ENCODE measurements at places on chromosomes 16 and 17.

- DNase-seq = peak; percentile 75
These were observed 77.9 kb upstream of the SDK2 start for GRCh38 chr17:73722165-73722564.

GRCh38 chr17:38428112-38428642, at the start of gene ARHGAP23:
Gene ARHGAP23 (plus strand): TSS chr17:38428464. CDS start chr17:38428486, 22 bp downstream.
- no peak for DNase-seq

- no peak for DNase-seq
These were observed 75.0 kb upstream of the WSB1 start for GRCh38 chr17:27218719-27219488.

DNA sequence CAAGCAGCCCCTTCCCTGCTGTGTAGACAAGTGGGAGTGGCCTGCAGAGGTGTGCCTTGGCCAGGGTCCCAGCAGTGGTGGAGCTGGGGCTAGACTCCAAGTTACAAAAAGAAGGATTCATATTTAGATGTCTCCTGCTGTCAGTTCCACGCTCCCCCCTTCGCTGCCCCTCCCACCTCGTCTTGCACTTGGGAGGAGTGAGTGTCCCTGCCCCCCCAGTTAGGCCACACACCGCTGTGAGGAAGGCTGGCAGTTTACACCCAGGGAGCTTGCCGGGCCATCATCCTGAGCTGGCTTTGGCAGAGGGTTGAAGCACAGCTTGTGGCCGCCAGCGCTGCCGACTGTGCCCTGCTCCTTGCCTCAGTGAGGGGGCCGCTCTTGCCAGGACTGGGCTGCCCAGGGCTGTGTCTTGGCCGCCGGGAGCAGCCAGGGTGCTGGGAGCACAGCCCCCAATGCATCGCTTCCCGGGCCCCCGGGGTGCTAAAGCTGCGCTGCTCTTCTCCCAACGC, 44.3 kb downstream of the ELAC2 start:
- DNase-seq = no peak

- DNase-seq = no peak
These were observed 65.7 kb upstream of the LYRM9 start for GRCh38 chr17:27958708-27959381.

DNA sequence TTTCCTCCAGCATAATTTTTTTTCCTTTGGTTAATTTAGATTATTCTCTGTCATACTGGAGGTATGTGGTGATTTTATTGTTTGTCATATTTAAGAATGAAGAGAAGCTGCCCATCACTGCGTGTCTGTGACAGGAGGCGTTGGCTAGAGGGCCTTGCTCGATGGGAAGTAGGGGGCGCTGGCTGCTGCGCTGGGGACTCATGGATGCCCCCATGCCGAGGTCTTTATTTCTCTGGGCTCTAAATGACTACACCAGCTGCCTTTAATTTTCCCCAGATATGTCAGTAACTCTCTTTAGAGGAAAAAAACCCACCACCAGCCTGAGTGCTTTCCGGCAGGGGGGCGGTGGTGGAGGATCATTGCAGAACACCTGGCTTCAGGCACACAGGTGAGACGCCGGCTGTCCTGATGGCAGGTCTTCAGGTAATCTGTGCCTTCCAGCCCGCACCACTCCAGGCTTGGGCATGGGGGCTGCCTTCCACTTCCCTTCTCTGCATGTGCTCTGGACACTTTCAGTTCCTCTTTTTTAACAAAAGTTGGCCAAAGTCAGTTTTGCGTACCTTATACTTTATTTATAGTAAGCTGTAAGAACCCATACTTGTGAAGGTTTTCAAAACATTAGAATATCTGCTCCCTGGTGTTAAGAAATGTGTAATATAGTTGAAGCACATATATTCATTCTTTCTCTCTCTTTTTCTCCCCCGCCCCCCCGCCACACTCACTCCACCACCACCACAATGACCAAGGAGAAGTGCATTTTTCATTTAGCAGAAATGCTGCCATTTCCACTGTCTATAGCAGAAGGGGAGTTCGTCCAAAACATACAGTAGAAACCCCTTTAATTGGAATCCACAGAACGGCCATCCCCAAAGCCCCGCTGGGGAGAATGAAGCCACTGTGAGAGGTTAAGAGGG, 192.7 kb downstream of the RPTOR start:
- DNase-seq = no peak

GRCh38 chr16:588639-588888, 1.3 kb upstream of the RAB40C start:
- peak; percentile 37 for DNase-seq

DNA sequence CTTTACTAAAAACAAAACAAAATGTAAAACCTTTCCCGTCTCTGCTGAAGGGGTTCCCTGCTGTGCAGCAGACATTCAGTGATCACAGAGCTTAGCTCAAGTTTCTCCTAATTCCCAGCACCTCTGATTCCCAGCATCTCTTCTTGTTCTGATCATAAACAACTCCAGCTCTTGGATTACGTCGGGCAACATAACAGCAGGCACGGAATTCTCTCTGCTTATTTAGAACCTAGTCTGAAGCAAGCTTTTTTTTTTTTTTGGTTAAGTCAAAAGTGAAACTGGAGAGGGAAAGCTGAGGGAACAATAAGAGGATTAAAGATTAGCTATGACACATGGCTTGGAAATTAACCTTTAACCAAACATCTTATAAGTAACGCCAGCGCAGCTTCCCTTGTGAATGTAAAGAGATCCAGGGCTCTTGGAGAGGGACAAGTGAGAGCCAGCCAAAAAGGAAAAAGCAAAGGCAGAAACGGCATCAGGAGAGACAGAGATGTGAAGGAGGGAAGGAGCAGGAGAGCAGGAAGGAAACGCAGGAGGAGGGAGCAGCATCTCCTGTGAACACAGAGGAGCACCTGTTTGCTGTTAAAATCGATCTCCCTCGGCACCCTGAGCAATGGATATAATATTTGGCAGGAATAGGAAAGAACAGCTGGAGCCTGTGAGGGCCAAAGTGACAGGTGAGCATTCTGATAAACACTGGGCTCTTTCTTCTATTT, at the start of gene BCO1:
Gene BCO1, plus strand, starts transcription at position 394 of the 716 bp plus-strand sequence. Its CDS starts 220 bp downstream, at position 614.
- peak; percentile 12 for DNase-seq

DNA sequence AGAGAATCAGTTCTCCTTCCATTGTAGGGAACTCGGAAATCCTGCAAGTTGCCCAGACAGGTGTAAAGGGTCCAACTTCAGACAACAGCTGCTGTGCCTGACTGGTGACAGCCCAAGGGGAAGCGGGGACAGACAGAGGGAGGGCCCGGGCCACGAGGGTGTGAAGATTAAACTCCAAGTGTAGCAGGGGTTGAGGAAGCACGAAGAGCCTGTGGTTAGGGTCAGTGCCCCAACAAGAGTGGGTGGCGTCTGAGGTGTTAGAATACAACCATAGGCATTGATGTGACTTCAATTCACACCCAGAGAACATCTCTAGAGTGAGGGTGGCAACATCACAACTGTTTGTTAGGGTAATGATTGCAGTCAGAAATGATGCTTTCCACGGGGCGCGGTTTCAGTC, 39.1 kb downstream of the ASPA start:
- no peak for DNase-seq

GRCh38 chr17:50204431-50204830, 3.0 kb upstream of the COL1A1 start:
- DNase-seq = no peak

DNA sequence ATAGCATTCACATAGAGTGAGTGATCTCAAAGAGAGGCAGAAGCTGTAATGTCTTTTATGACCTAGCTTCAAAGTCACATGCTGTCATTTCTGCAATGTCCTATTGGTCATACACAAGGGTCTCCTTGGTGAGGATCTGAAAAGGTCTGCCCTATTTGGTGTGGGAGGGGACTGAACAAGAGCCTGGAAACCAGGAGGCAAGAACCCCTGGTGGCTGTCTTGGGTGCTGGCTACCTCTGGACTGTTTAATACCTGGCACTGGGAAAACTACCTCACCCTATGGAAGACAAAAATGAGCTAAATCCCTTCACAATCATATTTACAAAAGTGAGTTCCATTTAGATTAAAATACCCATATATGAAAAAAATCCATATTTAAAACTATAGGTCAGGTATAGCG, 9.0 kb downstream of the KCTD13 start:
- no peak for DNase-seq

- no peak for DNase-seq
These were observed 210.6 kb downstream of the MAP2K4 start for GRCh38 chr17:12231355-12231682.

DNA sequence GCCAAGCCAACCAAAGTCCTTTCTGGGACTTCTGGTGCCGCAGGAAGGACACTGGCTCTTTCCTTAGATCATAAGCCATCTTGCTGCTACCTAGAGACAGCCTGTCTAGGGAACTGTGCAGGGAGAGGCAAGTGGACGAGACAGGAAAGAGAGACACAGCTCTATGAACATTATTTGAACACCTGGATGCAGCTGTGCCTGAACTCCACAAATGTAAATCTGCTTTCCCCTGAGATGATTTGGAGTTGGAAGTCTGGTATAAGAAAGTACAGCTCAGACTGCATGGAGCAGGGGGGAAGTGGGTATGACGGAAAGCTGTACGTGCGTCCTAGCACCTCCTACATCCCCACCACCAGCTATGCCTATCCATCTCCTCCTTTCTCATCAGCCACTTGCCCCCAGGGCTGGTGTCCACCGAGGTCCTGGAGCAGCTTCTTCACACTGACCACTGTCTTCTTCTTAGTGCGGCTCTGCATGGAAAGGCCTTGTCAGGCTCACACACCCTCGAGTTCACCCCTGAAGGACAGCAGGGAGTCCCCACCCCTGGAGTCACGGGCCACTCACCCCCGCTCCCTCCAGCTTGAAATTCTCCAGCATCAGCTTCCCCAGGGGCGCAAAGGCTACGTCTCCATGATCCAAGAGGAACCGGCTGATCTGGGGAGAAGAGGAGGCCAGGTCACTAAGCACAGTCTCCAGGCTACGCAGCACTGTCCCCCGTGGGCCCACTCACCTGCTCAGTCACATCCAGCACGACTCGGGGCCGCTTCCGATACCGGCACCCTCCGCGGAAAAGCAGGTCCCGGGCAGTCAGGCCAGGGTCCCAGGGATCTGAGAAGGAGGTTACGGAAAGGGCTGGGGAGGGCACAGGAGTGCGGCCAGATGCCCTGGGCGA, 3.9 kb downstream of the TAF1C start:
- DNase-seq = no peak

DNA sequence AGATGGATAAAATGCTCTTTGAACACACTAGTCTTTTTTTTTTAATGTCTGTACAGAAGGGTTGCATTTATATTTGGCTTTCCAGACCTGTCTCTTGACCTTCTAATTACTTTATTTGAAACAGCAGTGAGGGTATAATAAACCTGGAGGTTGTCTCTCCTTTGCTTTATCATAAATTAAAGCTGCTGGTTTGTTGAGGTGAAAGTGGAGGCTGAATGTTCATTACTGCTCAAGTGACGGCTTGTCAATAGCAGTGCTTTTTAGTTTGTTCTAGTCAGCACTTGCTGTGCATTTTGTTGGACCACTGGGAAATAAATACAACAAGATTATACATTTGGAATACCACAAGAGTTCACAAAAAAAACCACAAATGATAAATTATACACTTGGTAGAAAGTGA, 264.2 kb downstream of the IRX3 start:
- no peak for DNase-seq

DNA sequence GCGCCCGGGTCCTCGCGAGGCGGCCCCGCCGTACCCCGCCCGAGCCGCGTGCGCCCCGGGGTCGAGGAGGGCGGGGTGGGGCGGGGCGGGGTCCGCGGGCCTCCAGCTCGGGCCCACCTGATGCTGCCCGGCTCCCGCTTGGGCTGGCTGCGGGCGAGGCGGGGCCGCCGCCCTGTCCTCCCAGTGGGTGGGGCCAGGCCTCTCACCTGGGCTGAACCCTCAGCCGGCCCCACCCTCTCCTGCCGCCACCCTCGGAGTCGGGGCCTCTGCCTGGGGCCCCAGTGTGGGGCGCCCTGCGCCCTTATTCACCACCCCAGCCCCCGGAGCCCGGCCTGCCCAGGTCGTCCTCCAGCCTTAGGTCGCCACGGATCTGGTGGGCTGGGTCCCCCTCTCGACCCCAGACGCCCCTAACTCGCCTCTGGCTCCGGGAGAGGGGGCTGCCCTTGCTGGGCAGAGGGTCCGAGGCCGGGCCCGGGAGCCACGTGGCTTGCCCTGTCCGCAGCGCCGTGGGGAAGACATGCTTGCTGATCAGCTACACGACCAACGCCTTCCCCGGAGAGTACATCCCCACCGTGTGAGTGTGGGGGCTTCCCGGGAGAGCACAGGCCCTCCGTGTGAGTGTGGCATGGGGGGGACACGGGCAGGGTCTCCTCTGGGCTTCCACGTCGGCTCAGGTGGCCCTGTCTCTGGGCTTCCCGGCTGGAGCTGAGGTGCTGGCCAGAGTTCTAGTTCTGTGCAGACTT, 578 bp downstream of the RAC3 start:
- DNase-seq = peak; percentile 83

DNA sequence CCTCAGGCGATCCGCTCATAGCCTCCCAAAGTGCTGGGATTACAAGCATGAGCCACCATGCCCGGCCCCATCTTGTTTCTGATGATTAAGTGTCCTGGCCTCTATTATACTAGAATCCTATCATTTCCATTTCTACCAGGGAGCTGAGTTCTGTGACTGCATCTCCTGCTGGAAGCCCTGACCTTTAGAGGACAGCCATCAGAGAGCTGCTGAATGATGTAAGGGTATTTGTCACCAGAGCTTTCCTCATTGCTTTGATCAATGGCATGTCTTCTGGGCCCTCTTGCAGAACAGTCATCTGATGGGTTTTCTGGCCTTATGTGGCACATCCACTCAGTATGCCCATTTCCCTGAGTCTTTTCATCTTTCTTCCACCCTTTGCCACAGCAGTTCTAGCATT, 39.9 kb downstream of the PSMD12 start:
- no peak for DNase-seq

DNA sequence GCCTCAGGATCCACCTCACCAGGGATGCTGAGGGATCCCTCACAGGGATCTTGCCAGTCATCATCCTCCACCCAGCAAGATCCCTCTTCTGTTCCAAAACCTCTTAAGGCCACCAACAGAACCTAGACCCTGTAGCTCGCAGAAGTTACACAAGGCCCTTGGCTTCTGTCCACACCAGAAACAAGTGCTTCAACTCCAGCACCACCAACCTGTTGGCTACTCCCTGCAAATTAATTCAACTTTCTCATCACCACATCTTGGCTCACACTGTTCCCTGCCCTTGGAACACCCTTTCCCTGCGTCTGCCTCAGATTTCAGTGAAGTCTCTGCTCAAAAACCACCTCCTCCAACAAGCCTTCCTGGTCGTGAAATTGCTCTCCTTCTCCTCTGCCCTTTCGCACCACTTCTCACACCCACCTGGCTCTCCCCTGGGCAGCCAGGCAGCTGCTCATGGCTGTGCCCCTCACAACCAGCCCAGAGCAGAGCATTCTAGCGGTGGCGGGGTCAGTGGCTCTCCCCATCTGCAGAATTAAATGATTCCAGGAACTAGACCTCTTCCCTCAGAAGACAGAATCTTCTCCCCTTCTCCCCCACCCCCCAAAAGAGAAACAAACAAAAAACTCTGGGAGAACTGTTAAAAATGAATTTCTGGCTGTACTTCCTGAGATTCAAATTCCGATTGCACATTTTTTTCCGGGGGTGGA, 1.8 kb downstream of the PLLP start:
- DNase-seq = no peak
